ENCODE measurements at places on chromosomes 4 and X.

DNA sequence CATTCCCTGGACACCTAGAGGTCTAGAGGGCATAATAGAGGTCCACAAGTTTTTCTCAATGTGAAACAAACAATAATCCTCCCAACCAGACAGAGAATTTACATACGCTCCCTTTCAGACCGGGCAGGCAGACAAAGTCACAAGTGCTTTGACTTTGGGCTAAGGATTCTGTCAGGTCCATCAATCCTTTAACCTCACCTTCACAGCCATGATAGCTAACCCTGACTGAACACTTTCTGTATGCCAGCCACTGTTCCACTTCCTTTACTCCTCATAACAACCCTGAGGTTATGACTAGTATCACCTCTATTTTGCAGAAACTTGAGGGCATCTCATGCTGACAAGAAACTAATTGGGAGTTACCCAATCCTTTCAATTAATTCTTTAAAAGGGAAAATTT lies 118.8 kb upstream of the AFF2 start:
- DNase-seq: no peak

GRCh38 chr4:104420766-104421165 lies 73.9 kb downstream of the CXXC4 start:
- DNase-seq: no peak

GRCh38 chr4:10087152-10087791 lies 29.3 kb downstream of the WDR1 start:
- no peak for DNase-seq

DNA sequence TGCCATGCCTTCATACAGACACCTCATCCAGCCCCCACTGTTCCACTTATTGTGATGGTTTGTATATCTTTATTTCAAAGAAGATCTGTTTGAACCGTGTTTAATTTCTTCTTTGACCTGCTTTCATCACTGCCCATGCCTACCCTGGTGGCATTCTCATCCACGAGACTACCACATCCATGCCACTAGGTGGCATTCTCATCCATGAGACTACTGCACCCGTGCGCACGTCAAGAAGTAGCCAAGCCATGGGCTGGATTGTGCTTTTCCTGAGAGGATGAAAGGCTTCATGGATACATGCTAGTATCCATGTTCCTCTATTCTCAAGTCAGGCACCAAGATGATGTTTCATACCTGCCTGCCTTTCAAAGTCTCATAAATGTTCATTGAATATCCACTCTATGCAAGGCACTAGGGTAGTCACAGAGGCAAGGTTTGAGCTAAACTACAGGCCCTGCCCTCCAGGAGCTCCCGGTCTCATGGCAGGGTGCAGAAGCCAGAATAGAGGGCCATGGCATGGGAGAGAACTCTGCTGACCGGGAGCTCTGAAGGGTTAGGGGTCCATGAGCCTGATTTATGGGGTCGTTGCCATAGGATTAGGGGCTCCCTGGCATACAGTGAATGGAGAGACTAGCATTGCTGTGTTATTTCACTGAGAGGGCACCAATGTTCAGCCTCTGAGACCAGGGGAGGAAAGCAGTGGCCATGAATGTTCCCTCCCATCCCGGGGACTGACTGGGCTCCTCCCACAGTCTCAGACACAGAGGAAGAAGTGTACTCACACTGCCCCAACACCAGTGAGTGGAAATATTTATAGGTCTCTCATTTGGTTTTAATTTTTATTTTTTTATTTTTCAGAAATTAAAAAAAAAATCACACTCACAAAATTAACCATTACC lies 24.8 kb upstream of the EOLA2 start:
- no peak for DNase-seq

DNA sequence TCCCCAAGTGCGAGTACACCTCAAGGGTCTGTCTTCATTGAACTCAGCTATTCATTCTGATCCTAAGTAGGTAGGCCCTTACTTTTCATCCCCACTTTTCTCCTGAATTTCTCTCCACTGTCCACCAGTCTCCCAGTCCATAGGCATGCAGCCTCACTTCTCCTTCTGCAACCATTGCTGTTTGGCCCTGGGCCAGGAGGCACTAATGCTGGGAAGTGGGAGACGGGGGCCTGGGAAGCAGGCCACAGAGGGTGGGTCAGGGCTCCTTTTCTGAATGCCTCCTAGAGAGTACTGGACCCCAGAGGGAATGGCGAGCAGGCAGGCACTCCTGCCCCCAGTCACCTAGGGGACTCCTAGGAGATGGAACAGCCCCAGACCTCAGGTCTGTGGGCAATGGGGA lies 203.5 kb upstream of the RPL34 start:
- no peak for DNase-seq

- DNase-seq: no peak
Measured at GRCh38 chrX:3450881-3451570, 104.6 kb upstream of the MXRA5 start.

DNA sequence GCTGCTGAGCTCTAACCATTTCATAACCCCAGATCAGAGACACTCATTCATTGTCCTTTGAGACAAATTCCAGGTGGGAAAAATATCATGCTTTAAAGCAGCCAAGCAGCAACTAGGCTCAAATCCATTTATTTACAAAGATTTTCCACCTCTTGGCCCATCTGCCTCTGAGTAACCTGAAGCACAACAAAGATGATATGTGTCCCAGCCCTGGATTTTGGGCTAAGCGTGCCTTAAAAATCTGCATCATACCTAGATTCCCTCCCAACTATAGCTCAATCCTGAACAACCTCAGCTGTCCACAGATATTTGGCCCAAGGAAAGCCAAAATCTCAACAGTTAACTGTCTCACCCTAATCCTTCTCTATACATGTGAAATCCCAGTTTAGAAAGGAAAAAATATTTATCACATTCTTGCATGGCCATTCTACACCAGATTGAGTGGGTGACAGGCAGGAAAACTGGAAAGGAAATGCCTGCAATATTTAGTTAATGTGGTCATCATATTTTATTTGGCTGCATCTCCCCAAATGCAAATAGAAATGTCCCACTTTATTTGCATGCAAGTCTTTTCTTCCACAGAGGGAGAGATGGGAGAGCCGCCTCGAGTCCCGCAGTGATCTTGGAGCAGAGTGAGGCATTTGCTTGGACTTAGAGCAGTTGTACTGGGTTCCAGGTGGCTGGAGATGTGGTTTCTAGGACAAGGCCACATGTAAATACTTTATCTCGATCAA lies 146.4 kb upstream of the EOLA2 start:
- DNase-seq: no peak

GRCh38 chrX:106707771-106708454 lies 18.6 kb upstream of the RNF128 start:
- no peak for DNase-seq

DNA sequence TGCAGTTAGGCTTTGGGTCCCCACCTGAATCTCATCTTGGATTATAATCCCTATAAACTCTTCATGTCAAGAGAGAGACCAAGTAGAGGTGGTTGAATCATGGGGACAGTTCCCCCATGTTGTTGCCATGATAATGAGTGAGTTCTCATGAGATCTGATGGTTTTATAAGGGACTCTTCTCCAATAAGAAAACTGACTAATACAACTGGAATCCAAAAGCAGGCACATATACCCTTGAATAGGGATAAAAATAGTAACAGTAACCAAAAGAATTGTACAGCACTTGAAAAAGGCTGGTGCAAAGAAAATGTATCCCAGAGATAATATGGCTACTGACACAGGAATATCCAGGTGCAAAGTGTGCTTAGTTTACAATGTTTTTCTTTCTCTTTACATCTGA lies 351.5 kb upstream of the MAD2L1 start:
- DNase-seq: no peak

GRCh38 chr4:23923840-23924239 lies 34.0 kb upstream of the PPARGC1A start:
- DNase-seq: no peak

GRCh38 chrX:106972896-106973295 lies 27.1 kb downstream of the MORC4 start:
- no peak for DNase-seq

- DNase-seq: no peak
Measured at GRCh38 chr4:71261633-71262121, 77.1 kb upstream of the SLC4A4 start.
